ENCODE measurements at places on chromosomes 7 and 10.

DNA sequence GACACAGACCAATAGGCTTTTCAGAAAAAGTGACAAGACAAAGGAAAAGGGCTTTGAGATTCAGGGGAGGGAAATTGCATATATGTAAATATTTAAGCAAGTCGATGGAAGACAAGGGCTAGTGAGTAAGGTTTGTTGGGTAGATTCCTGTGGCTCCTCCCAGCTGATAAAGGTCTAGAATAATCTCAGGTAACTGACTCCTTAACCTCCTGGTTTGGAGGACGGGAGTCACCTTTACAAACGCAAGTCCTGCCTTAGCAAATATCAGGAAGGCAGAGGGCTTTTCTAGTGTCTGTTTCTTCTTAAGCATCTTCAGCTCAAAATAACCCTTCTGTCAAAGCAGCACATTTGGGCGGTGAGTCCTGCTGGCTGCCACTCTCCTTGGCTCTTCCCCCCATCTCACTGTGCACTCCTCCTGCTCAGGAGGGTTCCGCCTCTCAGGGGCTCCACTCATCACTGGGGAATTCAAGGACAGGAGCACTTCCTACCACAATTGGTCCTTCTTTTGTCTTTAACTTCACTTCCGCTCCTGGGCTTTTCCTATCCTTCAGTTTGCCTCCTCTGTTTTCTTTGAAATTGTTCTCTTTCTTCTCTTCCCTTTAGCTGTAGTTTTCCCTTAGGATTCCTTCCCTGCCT is 496.3 kb upstream of the KLF6 start:
- DNase-seq = no peak

DNA sequence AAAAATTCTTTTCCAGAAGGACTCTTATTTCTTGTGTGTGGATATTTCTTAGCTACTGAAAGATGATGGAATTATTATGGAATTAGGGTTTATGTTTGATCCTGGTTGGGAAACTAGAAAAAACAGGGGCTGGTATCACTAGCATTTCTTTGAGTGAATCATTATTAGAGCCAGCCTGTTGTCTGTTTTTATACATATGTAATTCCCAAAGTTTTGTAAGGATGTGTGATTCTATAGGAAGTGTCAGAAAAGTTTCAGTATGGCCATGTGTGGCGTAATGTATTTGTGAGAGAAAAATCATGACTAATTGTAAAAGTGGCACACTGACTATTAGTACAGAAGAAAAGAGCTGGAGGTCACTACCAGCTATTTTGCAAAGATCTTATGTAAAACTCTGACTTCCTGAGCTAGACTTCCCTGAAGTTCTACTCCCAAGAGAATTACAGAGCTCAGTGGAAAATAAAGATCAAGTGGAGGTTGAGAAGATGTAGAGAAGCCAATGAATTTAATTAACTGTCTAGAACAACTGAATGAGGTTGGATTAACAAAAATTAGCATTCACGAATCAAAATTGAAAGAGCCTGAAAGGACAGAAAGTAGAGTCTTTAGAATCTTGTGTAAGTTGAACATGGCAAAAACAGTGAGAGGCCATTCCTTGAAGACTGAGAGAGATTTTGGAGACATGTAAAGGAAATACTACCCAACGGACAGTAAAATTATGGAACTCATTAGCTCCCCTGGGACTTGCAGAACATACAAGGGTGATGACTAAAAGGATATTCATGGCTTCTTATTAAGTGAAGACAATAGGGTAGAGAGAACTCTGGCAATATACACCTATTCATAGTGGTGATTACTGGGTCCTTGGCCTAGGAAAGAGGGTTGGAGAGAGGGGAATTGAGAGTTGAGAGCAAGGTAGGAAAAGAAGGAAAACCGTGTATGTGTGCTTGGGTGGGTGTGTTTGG is 12.5 kb downstream of the ZNF365 start:
- no peak for DNase-seq

GRCh38 chr7:69928621-69929020 is 330.3 kb downstream of the AUTS2 start:
- DNase-seq = no peak

DNA sequence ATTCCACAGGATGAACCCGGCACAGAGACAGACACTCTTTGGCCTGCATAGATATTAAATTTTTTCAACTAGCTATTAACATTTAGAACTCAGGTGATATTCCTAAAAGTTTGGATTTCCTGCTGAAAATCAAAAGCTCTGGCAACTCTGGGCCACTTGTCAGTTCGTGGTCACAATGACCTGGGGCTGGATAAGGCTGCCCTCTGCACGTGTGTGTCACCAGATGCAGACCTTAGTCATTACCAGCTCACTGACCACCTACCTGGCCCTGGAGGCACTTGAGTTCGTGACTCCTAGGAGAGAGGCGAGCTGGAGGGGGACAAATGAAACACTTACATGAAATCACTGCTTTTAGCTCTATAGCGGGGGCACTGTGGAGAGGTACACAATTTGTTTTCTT is 126.5 kb downstream of the HIPK2 start:
- no peak for DNase-seq

GRCh38 chr7:20330239-20330927 is at the start of gene ITGB8:
Gene ITGB8 (plus strand): TSS chr7:20330900. CDS start chr7:20331807, 907 bp downstream.
- no peak for DNase-seq

- DNase-seq = no peak
Observed at GRCh38 chr7:115941703-115942268, 88.8 kb downstream of the TFEC start.

DNA sequence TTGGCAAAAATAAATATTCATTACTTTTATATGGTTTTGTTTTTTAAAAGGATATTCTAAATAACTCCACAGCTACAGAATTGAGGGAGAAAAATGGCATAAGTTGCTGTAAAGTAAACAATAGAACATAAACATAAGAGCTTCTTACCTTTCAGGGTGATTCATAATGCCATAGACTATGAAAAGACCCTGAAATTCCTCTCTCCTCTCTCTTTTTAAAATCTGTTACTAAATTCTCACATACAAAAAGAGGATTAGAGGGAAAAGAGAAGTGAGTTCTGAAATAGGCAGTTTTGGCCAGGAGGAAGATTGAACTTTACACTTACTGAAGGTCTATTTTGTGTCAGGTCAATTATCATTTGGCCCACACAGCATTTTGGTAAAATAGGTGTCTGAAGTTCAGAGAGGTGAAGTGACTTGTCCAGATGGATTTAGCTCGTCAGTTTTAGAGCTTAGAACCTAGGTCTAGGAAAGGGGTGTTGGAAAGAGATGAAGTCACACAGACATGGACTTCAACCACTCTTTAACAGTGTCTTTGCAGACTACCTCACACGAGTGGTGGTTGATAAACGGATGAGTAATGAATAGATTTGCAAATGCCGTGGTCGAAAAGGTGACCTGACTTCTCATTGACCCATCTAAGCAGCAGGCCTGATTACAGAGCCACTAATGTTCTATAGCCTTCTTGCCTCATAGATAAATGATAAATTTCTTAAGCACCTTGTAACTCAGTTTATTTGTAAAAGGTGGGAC is 190.6 kb upstream of the CCDC6 start:
- DNase-seq = no peak
